ENCODE measurements at places on chromosomes 2 and 18.

DNA sequence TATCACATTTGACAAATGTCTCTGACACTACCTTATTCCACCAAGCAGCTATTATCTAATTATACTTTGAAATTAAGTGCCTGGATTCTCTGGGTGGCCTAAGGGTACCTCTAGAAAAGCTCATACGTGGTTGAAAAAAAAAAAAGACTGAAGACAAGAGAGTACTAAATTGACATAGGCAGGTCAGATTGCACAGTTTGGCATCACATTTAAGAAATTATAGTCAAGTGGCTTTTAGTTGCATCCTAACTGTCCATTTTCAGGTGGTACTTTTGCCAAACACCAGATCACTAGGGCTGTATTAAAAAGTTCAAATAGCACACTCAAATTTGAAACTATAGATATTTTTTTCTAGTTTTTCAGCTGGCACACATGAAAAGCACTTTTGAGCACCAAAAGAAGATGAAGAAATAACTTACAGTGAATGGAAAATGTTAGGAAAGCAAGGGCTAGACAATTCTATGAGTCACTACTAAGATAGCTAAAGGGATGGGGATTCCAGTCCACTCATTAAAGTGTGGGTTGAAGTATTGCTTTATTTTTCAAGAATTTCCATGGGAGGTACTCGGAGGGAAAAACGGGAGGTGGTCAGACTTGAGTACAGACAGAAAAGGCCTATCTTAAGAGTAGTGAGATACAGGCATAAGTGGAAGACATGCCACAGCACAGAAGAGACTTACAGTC, 106.5 kb upstream of the COL5A2 start:
- DNase-seq, result no peak

- DNase-seq, result no peak
These were observed 109.6 kb upstream of the SPOPL start for GRCh38 chr2:138391946-138392345.

- no peak for DNase-seq
These were observed 36.3 kb downstream of the RTP5 start for GRCh38 chr2:241905716-241906377.

DNA sequence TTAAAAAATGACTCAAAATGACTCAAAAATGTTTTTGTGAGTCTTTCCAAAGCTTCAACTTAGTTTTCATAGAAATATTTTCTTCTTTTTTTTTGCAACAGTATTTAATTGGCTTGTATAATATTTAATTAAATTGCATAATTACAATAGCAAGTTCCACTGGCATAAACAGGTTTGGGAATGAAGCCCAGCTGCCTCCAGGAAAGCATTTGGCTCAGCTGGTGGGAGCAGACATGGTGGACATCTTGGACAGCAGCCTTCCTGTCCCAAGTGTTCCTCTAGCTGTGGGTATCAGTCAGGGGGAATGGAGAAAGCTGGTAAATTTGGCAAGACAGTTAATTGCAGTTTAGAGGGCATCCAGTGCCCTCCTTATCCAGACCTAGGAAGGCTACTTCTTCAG, 213.4 kb downstream of the ZBTB7C start:
- no peak for DNase-seq

DNA sequence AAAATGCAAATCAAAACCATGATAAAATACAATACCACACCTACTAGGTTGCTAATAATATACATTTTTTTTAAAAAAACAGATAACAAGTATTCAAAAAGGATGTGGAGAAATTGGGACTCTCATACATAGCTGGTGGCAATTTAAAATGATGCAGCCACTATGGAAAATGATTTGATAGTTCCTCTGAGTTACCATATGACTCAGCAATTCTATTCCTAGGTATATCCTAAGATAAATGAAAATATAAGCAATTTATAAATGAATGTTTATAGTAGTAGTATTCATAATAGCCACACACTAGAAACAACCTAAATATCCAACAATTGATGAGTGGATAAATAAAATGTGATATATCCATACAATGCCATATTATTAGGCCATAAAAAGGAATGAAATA, 210.2 kb downstream of the MREG start:
- no peak for DNase-seq

- DNase-seq, result no peak
These were observed 80.1 kb upstream of the SMIM21 start for GRCh38 chr18:75507636-75508035.

- DNase-seq, result no peak
These were observed 140.4 kb upstream of the APCDD1 start for GRCh38 chr18:10314066-10314465.

DNA sequence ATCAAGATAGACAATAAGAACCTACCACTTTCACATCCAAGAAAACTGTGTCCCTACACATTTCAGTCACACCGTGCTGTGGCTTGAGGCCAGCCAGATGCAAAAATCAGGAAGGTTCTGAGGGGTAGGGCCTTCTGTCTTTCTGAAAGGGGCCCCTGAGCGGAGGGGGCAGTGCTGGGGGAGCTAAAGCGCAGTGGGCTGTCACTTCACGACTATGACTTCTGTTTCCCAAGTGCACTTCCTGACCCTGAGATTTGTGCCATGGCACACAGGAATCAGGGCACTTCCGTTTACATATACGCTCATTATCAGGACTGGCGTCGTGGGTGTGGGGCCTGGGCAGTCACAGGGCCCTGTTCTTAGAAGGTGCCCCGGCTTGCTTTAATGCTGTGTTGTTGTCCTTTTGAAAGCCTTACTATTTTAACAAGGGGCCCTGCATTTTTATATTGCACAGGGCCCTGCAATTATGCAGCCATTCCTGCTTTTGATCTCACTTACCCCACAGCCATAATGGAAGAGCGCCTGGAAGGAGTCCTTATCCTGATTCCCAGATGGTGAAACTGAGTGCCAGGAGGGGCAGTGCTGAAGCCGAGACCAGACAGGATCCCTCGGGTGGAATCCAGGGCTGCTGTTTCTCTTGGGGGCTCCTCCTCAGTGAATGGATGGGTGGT, 620 bp downstream of the NGEF start:
- DNase-seq, result no peak

DNA sequence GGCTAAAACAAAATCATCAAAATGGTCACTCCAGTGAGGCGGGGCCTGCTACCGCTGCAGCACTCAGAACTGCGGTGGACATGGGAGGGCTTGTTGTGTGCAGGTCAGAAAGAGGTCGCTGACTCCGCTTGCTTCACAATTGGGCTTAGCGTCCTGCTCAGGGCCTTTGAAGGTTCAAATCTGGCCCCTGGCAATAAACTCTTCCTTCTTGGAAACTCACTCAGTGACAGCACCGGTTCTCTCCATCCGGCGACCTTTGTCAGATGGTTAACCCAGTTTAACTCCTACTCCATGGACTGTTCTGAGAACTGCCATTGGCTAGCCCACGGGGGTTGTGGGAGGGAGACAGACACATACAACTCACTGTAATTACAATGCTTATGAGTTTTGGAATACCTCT, 29.0 kb upstream of the LAPTM4A start:
- DNase-seq, result no peak

Measured in immature natural killer cell (primary cell).